ENCODE measurements at places on chromosomes 3 and 15.

DNA sequence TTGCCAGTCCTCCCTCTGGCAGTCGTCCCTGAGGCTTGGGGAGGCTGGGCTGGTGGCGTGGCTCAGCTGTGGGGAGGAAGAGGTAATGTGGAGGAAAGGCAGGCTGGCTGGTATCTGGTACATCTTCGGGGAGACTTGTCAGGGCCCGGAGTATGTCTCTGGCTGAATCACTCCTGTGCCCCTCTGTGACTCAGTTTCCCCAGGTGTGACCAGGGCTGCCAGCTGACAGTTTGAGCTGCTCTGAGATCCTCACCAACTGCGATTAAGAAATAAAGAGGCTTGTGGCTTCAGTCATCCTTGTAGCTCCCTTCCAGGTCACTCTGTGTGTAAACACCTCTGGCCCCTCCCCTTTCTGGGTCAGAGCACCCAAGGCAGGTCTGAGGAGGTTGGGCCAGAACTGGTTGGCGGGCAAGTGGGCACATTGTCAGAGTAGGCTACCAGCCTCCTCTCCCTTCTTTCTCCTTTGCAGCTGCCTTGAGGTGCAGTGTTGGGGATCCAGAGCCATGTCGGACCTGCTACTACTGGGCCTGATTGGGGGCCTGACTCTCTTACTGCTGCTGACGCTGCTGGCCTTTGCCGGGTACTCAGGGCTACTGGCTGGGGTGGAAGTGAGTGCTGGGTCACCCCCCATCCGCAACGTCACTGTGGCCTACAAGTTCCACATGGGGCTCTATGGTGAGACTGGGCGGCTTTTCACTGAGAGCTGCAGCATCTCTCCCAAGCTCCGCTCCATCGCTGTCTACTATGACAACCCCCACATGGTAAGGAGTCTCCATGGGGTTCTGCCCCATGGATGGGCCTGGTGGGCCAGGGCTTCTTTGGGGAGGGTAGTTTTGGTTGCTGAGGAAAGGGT, 3.0 kb downstream of the TEX264 start:
- no peak for DNase-seq

DNA sequence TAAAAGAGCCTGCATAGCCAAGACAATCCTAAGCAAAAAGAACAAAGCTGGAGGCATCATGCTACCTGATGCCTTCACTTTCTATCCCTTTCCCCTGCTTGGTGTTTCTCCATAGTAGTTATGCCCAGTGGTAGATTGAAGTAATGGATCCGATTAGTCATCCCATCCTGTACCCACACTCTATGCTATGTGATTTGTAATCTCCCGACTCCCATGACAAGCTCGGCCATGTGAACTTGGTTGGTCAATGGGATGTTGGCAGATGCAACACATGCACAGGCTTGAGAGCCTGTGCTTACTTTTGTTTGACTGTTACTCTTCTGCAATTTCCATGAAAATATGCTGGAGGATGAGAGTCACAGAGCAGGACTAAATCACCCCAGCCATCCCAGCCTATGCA, 334.9 kb upstream of the DPH6 start:
- no peak for DNase-seq

- DNase-seq, result no peak
These were observed 20.4 kb upstream of the PSTPIP1 start for GRCh38 chr15:76974456-76975036.

GRCh38 chr15:60772395-60773120, 293.6 kb upstream of the ICE2 start:
- no peak for DNase-seq

DNA sequence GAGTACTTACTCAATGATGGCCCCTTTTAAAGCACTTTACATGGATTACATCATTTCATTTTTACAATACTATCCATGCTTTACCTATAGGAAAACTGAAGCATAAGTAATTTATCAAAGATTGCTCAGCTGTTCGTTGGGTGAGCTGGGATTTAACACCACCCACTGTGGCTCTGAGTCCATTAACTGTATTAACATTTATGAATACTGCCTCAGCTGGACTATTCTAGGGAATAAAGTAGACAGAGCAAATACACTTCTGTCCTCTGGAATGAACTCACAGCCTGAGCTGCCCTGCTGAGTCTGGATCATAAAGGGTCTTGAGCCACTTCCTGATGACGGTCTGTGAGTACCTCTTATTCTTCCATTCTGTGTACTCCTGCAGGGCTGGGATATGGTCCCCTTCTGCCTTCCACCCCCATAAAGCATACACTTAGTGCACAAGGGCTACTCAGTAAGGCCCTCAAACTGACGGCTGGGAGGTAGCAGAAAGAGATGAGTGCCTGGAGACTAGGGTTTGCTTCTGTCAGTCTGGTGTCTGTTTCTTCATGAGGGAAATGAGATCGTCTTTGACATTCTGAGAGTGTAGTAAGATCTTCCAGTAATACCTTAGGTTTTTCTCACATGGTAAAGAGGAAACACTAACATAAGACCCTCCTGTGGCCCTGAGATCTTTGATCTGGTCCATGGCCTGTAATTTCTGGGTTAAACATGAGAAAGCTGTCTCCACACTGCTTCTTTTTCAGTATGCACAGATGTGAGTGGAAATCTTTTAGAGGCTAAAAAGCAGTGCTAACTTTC, 12.6 kb upstream of the ST6GAL1 start:
- no peak for DNase-seq

GRCh38 chr3:63555767-63556166, 96.7 kb upstream of the SNTN start:
- no peak for DNase-seq

GRCh38 chr3:167852216-167852615, 116.7 kb downstream of the SERPINI1 start:
- no peak for DNase-seq

- no peak for DNase-seq
These were observed 1346.1 kb downstream of the OTOL1 start for GRCh38 chr3:162842549-162843216.

DNA sequence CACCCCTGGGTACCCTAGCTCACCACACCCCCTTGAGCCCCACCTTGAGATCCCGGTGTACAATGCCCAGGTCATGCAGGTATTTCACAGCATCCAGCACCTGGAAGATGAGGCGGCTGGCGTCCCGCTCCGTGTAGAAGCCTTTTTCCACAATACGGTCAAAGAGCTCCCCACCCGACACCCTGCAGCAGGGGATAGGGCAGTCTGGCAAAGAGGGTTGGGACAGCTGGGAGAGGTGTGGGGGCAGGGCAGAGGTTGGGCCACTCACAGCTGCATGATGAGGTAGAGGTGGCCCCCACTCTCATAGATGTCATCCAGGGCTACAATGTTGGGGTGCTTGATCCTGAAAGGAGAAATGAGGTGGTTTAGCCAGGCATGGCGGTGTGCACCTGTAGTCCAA, 6.9 kb downstream of the CAMK1 start:
- no peak for DNase-seq

DNA sequence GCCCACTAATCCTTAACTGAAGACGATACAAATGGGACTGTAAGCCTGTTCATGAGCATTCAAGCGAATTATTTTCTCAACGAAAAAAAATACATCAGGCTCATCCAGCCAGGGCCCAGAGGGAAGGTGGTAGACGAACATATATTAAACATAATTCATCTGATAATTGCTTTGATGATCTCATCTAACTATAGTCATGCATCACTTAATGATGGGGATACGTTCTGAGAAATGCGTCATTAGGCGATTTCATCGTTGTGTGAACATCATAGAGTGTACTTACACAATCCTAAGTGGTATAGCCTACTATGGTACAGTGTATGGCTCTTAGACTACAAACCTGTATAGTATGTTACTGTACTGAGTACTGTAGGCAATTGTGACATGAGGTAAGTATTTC, 10.0 kb upstream of the SPINK8 start:
- no peak for DNase-seq

GRCh38 chr3:14274999-14275961, 96.7 kb downstream of the LSM3 start:
- no peak for DNase-seq

GRCh38 chr3:178841011-178841410, 230.6 kb downstream of the ZMAT3 start:
- DNase-seq, result no peak

DNA sequence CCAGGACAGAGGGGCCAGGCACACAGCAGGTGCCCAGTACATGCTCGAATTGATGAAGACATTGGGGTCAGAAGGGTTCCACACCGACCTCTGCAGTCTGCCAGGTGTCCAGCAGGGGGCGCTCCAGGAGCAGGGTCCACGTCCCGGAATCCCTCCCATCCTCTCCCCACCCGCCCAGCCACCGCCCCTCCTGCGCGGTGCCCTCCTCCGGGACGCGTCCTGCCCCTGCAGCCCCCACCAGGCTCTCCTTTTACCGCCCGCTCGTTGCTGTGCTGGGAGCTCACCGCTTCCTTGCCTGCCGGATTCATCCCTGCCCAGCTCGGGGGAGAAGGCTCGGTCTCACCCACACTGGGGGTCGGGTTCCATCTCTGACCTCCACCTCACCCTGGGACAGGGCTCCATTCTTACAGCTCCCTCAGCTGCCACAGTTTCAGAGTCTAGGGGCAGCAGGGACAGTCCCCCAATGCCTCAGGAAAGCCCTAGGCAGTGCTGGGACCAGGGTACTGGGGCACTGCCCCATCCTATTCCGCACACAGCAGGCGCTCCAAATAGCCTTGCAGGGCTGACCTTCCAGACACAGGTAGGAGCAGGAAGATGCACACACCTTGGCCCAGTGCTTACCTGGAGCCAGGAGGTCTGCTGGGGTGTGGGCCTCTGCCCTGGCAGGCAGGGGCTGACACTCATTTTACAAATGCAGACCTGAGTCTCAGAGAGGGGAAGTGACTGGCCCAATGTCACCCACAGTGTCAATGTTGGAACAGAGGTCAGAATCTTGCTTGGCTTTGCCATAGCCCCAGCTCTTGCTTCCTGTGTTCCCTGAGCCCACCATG, 31.0 kb downstream of the GRIP2 start:
- DNase-seq, result peak; percentile 83

GRCh38 chr3:129313415-129313664, 34.7 kb downstream of the HMCES start:
- DNase-seq, result no peak

GRCh38 chr3:32452009-32452408, 50.6 kb downstream of the CMTM6 start:
- no peak for DNase-seq

DNA sequence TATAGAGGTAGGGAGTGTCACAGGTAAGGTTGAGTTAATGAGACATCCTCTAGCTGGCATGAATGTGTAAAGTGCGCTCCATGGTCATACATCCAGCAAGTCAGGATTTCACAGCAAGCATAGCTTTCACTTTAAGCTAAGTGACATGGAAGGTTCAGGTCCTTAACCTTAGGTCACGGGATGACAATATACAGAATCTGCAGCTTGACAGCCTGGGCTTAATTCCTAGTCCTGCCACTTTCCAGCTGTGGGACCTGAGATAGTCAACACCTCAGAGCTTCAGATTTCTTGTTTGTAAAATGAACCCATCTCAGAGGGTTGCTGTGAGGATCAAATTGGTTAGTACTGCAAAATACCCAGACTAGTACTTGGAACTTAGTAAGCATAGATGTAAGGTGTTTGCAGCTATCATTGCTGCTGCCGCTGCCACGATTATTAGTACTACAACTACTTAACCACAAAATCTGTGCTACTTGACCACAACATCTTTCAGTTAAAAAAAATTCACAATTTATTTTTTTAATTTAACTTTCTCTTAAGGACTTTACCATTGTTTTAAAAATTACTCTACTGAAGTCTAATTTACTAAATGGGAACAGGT, 890.1 kb upstream of the CFAP20DC start:
- DNase-seq, result no peak

DNA sequence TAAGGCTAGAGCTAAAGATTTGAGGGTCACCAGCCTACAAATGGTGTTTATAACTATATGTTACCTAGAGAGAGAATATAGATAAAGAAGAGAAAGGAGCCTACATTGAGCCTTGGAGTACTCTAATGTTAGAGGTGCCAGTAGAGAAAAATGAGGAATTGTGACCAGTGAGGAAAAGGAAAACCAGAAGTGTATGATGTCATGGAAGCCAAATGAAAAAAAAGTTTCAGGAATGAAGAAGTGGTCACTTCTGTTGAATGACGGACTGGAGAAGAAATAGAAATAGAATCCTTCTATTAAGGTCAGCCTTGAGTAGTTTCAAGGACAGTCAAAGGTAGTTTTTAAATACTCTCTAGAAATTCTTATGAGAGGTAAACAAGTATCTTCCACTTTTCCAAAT, 51.2 kb upstream of the MLF1 start:
- DNase-seq, result no peak

GRCh38 chr15:67468416-67468815, 52.5 kb upstream of the C15orf61 start:
- no peak for DNase-seq

DNA sequence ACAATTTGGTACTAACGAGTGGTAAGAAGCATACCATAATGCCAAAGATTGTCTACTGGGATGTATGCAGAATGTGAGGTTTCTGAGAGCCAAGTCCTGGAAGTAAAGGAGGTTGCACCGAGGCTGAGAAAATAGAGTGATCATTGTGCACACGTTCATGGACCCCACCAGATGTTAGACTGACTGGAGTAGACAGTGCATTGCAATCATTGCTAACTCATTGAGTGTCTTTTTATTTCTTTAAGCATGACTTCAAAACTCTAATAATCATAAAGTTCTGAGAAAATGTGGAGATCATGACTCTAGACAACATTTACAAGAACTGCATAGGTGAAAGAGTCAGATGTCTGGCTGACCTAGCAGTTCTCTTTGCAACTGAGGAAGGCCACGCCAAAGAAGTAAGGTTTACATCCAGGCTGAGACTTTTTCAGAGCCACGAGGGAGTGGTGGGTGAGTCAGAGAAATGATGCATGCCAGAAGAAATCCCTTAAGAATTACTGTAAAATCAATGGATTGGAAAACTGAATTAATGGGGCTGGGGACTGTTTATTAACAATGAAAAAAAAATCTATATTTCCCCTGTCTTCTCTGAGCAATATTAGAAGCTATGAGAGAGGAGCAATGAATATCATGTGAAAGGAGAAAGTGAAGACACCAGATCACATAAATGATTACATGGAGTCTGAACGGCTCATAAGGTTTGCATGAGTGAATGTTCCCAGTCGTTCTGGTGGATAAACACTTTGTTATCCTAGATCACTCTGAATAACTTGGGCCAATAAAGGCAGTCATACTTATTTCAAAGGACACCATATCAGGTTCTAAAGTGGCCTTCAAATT, 76.0 kb upstream of the SLC25A26 start:
- DNase-seq, result no peak

- DNase-seq, result no peak
These were observed 12.1 kb downstream of the KIF9 start for GRCh38 chr3:47270526-47270925.

DNA sequence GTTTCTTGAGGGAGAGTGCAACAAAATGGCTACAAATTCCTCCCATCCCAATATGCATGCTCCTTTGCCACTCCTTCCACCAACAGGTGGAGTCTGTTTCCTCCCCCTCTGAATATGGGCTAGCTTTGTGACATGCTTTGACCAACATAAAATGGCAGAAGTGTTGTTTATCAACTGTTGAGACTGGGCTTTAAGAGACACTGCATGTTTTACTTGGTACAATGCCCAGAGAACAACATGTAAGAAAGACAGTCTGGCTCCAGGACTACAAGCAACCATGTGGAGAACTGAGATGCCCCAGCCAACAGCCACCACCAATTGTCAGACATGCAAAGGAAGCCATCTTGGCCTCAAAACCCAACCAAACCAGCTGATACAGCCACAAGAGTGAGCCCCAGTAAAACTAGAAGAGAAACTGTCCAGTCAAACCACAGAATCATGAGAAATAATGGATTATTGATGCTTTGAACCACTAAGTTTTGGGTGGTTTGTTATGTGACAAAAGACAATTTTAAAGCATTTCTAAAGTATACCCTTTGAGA, 40.5 kb downstream of the NUDT16 start:
- DNase-seq, result no peak
